Purkinje cell (primary cell): ENCODE measurements at places on chromosomes 13 and 19. TPM values are rescaled to one million over a fixed set of nuclear protein-coding genes. Genes with fewer than 3 reads are reported as not detected.

TBXA2R gene
- not detected in 2 replicates for polyA plus RNA-seq

SIAH3 gene
- 18.3 and 27.0 TPM in 2 replicates for polyA plus RNA-seq

SLC17A7 gene
- 3.2 and 81.0 TPM in 2 replicates for polyA plus RNA-seq

PNMA8A gene
- 60.9 and 72.2 TPM in 2 replicates for polyA plus RNA-seq

ZNF582 gene
- 4.0 and 15.3 TPM in 2 replicates for polyA plus RNA-seq

MADCAM1 gene
- not detected in 2 replicates for polyA plus RNA-seq

TMEM205 gene
- polyA plus RNA-seq = 56.6 and 111 TPM in 2 replicates
